Renal cortex interstitium (tissue), 15 donors: ENCODE measurements at places on chromosomes 2 and 18.

- DNase-seq: no peak
Observed at GRCh38 chr18:51195451-51196117, 1.9 kb downstream of the MEX3C start.

- DNase-seq: no peak
Observed at GRCh38 chr2:46548103-46548486, 68.7 kb downstream of the TMEM247 start.

GRCh38 chr2:163877316-163877715 is 141.5 kb upstream of the FIGN start:
- no peak for DNase-seq

- DNase-seq: no peak
Observed at GRCh38 chr2:33000986-33001385, 54.2 kb downstream of the LTBP1 start.

- DNase-seq: no peak
Observed at GRCh38 chr2:165277860-165278656, 38.8 kb downstream of the SCN2A start.

DNA sequence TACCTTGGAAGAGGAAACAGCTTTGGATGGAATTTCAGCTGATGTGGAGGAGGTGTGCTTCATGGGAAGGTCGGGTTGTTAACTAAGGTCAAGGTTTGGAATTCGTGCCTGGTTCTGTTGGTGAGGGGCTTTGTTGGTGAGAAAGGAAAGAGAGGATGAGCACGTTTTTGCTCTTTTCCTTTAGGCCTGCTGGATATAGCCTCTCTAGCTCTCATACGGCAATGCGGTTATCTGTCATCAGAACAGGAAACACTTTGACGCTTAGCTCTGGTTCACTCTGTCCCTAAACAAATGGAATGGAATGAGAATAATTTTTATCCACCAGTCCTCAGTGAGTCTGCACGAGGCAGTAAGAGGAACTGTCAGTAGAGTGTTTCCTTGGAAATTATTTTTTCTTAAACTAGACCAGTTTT is 169.7 kb upstream of the NOSTRIN start:
- DNase-seq: no peak

DNA sequence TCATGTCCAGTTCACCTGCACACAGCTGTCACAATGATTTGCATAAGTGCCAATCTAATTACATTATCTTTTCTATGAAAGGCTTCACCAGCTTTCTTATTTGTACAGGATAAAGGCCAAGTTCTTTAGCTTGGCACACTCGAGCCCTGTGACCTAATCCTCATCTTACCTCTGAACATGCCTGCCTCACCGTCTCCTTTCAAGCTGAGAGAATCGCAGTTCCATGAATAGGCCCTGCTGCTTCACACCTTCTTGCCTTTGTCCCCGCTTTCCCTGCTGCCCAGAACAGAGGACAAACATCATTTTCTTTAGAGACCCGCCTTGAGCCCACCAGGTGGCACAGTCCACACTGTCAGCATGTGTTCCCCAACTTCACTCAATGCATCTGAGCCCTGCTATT is 1094.7 kb downstream of the BCL11A start:
- DNase-seq: no peak

GRCh38 chr2:10538224-10538894 is 90.2 kb upstream of the ODC1 start:
- no peak for DNase-seq

GRCh38 chr2:240947607-240948006 is 41.5 kb downstream of the CROCC2 start:
- no peak for DNase-seq

DNA sequence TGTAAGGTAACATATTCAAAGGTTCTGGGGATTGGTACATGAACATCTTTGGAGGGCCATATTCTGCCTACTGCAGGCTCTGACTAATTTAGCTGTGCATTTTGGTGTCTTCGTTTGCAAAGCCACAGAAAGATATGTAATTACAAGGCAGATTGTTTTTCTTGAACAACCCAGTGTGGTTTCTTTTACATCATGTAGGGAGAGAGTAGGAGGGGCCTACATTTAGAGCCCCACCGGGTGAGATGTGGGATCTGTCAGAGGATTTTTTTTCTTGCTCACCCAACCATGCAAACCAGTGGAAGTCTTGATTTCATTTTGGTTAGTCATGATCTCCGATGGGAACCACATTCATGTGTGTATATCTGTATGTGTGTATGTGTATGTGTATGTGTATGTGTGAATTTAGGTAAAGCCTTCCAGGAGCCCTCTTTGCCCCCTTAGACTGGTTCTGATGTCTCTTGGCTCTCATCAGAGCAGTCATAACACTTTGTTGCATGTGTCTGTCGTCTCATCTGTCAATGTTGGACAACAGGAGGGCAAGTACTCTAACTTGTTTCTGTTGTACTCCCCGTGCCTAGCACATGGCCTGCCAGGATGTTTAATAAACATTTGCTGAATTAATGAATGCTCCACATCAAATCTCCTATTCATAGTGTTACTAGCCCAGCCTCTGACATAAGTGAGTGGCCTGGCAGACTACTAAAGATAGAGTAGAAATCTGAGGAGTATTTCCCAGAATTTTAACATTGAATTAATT is 239.9 kb downstream of the MTX2 start:
- DNase-seq: no peak

GRCh38 chr18:5582849-5583681 is 39.3 kb upstream of the EPB41L3 start:
- no peak for DNase-seq

DNA sequence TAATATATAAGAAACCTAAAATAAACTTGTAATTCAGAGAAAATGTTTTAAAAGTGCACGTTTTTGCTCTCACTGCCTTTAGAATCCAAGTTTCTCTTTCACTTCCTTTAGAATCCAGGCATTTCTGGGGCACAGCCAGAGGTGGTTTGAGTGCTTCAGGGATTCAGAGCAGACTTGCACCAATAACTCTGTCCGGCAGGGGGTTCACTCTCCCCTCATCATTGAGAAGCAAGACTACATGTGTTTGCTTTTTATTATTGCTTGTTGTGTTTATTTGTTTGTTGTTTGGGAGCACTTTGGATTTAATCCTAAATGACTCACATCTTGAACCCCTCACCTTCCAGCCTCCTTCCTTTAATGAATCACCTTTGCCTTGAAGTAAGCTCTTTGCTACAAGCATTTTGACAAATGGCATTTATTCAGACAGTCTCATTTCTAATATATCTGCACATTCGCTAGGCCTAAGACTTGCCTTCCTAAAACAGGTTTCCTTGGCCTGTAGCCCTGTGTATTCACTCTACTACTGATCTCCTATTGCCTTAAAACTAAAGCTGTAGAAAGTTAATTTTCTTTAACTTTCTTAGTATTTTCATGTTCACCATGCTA is 233.5 kb upstream of the ATP5MC3 start:
- peak; percentile 56 for DNase-seq
